ENCODE measurements at places on chromosomes 6 and 20.
A peak's percentile ranks its signal among the peaks of the same experiment; 100 is the strongest.

DNA sequence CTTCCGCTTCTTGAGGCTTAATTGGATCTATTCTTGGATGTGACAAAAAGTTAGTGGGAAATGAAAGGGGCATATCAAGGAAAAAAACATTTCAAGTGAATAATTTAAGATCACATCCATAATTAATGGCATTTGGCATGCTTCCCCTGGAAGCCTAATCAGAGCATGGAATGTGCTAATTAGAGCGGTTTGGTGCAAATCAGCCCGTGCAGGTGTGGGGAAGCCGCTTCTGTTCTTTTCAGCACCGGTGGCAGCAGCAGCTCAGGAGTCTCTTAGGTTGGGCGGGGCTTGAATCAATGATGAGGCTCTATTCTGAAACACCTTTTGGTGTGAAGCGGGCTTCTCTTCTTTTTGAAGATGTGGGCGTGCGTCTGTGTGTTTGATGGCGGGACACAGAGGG, 301.2 kb downstream of the LRFN2 start:
- DNase-seq: no peak

GRCh38 chr6:111950661-111951496, 77.6 kb upstream of the FYN start:
- peak; percentile 52 for DNase-seq

DNA sequence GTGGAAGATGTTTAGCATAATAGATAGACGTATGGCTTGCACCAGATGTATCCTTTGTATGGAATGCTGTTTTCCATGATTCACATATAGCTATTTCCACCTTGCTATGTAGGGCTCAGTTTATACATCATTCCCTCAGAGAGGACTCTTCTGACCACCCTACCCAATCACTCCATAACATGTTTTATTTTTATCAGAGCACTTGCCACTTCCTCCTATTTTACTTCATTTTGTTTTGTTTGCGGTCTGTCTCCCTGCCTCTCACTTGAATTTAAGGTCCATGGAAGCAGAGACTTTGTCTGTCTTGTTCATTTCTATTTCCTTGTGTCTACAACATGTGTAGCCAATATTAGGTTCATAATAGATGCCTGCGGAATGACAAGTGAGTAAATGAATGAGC, 266.9 kb upstream of the CITED2 start:
- no peak for DNase-seq

DNA sequence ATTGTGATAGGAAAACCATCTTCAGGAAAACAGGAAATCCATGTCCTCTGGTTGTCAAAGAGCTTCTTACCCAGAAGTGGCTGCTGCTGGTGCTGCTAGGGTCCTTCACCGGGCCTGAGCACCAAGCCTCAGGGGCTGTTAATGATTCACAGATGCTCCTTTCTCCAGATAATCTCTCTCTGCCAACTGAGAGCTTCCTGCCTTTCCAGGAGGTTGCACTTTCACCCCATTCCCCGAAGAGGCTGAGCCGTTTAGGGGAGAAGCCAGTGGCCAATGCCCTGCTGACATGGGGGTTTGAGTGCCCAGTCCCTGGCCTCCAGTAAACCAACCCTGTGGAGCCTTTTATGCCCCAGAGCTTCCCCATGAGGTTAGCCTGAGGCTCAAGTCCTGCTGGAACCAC, 122.4 kb downstream of the CBLN4 start:
- no peak for DNase-seq

- DNase-seq: no peak
These were observed 75.6 kb downstream of the CNBD2 start for GRCh38 chr20:36043892-36044515.
